GM13977 (cell line): ENCODE measurements at places on chromosomes 7 and 10.

GRCh38 chr7:47285860-47286491 lies 295.9 kb downstream of the TNS3 start:
- no peak for DNase-seq

- DNase-seq = no peak
Measured at GRCh38 chr7:115526278-115526677, 504.3 kb downstream of the TFEC start.

GRCh38 chr7:108487646-108488045 lies 31.4 kb upstream of the NRCAM start:
- no peak for DNase-seq

DNA sequence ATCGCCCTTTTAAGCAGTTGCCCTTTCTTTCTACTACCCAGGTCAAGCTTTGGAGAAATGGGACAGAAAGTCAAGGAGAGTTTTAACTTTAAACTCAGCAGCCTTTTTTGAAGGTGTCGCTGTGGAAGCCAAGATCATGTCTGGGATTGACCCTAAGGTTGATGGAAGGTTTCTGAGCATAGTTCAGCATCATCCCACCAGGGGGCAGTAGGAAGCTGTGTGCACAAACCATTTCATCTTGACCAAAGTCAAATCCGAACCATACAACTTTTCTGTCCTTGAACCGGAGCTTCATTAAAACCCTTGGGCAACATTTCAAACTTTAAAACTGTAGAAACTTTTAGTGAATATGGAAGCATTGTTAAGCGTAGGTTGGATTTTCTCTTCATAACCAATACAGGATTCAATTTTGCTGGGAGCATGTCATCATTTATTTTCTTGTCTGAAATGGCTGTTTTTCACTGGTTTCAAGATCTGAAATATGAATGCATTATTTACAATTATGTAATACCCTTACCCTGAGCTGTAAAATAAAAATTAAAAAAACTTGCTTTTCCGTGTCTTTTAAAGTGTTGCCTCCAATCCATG lies 214.4 kb upstream of the KIAA1217 start:
- peak; percentile 37 for DNase-seq

DNA sequence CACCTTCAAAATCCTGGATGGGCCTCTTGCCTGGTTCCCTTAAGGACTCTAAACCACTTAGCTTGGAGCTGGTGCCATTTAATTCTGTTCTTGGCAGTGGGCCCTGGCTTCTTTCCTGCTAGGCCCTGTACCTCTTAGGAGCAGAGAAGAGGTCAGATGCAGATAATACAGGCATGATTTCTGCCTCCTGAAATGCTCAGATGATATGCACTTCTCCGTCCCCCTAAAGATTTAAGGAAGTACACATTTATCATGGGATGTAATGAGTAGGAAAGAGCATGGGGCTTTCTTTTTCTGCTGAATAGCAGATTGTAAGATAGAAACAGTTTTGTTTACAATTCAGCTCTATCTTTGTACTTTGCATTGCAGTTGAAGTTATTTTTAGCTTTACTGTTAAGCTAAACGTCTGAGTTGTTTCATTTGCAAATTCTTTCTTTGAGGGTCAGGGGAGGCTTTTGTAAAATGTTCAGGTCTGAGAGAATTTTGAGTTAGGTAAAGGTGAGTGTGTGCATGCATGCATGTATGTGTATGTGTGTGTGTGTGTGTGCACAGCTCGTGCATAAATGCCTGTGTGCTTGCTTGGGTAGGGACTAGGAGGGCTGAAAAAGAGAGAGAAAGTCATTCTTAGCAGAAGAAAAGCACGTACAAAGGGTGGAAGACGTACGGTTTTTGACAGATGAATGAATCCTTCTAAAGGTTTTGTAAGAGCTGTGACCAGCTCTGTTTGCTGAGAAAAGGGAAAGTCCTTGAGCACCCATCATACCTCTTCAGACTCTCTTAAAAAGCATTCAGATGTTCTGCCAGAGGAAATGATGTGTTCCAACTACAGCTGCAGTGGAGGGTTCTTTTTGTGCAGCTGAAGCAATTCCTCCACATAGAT lies 364.2 kb downstream of the AUTS2 start:
- no peak for DNase-seq

DNA sequence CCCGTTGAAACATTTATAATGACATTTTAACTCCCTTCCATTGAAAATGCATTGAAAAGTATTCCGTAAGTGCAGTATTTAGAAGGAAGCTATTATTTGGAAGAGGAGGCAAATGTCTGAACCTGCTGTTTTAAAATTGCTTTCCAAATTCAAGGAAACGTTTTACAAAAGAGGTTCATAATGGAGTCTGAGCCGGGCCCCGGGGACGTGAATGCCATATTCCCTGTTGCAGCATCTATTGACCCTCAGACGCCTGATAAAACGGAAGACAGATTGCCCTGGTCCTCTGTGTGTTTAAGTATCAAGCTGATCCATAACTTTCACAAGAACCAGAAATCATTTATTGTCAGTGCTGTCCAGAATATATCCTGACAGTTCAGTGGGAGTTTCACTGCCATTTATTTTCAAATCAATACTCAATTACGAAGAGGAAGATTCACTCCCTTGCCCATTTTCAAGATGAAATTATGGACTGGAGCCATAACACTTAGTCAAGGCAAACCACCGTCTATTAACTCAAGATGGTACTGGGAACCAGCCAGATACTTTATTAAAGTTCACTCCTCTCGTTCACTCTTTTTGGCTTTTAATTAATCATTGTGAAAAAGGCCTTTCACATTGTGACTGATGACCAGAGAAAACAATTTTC lies 435.7 kb upstream of the PFKP start:
- DNase-seq = no peak

DNA sequence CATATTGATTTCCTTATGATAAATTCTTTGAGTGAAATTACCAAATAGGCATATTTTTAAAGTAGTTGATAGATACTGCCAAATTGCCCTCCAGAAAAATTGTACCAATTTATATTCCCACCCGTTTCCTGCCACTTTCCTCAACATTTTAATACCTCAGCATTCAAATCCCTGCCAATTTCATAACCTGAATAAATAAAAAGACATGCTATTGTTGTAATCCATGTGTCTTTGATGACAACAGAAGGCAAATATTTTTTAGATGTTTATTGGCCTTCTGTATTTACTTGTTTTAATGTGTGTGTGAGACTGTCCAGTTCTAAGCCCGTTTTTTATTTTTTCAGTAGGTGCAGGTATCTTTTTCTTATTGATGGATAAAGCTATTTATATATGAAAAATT lies 71.7 kb downstream of the TEX36 start:
- no peak for DNase-seq

GRCh38 chr10:7610026-7610425 lies 56.7 kb downstream of the ITIH5 start:
- DNase-seq = no peak

DNA sequence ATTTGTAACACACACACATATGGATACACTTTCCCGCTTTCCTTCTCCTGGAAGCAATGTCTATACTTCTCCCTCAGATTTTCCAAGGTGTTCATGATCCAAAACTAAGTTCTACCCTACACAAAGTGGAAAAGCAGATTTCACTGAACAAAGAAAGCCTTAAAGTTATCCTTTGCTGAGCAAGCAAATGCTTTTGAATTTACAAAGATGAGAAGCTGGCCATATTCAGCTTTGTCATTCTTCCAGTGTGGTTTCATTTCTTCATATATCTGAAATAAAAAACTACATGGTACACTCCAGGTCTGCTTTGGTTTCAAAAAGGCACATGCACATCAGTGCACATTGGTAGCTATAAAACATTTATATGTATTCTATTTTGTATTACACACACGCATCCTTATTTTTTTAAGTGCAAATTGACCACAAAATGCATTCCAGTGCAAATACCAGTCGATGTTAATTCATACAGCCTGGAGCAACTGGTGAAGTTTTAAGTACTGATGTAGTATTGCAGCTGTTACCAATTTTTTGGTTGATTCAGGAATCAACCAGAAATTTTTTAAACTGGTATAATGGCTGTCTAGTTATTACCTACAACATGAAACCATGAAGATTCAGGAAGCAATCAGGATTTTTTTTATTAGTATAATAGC lies 65.5 kb upstream of the SRPK2 start:
- no peak for DNase-seq

DNA sequence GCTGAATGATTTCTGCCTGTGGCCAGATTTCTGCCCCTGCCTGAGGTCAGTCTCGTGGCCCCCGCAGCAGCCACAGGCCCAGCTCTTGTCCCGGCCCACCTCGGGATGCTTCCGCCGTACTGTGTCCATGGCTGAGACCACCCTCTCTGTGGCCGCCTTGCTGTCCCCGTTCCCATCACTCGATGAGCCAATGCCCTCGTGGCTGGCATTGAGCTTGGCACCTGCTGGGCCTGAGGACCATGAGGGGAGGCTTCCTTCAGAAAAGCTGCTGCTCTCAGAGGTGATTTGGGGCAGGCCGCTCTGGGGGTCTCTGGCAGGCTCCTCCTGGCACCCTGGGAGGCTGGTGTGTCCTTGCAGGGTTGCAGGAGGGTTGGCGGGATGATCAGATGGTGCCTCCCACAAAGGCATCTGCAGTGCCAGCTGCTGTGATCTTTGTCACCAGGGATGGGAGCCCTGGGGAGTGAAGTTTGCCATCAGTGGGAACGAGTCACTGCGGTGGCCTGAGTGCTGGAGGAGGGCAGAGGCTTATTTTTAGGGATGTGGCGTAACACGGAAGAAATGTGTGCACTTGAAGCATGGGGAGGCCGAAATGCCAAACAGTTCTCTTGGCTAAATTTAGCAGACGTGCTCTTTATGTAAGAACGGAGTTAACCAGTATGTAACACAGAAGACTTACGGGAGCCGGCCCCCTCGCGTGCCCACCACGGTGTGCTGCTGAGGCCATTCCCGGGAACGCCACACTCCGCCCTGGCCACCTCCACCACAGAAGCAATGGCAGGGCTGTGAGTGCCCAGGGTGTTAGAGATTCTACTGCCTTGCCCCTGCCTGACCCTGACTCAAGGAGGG lies 47.7 kb downstream of the VIPR2 start:
- DNase-seq = no peak

DNA sequence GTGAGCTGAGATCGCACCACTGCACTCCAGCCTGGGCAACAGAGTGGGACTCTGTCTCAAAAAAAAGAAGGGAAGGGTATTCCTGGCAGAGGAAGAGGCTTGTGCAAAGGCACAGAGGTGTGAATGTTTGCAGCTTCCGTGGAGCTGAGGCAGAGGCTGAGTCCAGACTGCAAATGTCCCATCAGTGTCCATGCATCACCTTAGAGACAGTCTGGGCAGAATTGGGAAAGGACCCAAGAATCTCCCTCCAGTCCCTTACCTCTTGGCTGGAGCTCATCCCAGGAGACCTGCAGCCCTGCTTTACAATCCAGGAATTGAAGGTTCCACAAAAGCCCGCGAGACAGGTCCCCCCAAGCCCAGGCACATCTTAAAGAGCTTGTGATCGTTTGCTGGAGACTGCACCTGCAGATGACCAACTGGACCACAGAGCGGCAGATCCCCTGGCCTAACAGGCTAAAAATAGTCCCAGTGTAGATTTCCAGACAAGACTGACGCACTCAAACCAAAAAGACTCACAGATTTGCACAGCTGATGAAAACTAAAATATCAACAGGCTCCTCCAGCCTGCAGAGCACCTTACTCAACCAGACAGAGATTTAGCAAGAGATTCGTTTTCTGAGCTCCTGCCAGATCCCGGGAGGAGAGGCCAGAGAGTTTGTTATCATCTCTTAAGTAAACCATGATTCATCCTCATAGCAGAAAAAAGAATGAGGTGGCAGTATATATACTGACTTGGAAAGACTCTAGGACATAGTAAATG lies 22.9 kb upstream of the NANOS1 start:
- DNase-seq = no peak

DNA sequence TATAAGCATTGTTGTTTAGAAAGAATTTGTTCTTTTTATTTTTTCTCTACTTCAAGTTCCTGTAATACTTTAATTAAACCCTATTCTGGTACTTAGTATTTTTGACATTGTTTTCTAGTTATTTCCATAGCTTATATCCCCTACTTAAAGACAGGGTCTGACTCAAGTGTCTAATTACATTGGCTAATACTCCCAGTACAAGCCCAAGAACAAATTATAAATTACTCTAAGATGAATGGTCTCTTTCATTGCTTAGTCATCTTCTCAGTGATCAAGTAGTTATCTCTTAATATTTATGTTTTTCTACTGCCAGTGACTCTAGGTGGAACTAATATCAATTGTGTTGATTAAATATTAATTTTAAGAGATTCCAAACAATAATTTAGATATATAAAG lies 21.6 kb downstream of the AHR start:
- DNase-seq = no peak

- no peak for DNase-seq
Measured at GRCh38 chr7:668139-668931, 58.2 kb upstream of the DNAAF5 start.

DNA sequence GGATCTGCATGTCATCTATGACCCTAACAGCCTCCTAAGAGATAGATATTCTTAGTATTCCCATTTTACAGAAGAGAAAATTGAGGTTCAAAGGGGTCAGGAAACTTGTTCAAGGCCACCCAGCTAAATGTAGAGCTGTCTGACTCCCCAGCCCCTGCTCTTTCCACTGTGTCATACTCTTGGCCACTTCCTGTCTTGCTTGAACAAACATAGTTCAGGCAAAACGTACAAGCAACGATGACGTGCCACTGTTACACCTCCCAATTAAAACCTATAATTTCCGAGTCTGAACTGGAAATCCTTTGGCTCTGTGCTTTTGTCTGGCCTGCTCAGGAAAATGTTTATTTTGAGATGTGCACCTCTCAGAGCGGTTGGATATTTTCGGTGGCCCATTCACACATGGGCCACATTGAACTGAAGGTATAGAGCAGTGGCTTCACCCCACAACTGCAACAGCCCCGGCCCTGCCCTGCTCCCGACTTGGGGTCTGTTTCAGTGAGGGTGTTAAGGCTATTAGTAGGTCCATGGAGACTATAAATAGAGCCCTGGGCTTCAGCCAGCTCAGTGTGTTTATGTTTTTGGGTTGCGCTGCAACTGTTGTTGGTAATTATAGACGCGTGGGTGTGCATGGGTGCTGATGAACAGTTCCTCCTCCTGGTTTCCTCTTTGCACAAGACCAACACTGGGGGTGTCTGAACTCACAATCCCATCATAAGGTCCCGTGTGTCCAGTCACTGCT lies 172.3 kb upstream of the ADO start:
- peak; percentile 54 for DNase-seq

DNA sequence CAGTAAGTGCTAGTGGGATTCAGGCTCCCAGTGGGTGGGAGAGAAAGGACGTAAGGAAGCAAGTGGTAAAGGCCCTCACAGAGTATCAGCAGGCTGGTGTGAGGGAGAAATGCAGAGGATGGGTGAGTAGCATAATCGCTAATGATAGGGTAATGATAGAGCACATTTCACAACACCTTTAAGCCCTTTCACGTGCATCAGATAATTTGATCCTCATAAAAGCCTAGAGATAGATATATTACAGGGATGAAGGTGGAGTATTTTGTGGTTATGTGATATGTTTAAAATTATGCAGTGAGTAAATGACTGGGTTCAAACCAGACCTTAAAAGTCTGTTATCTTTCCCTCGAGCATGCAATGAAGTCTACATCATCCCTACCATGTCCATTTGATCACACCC lies 10.3 kb downstream of the LEP start:
- no peak for DNase-seq
